ENCODE measurements at places on chromosomes 11 and 22.

DNA sequence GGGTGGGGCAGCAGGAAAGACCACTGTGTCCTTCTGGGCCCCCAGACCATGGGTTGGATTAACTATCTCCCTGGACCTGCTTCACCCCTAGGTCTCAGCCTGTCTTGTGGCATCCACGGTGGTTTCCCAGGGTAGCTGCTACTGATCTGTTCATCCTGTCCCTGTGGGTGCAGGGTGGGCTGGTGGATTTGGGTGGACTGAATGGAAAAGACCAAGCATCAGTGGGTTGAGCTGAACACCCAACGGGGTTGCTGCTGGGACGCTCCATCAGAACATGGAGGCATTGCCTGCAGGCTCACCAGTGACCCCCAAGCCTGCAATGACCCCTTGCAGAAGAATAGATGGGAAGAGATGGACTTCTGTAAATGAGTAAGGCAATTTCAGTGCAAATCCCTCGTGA, 812.1 kb downstream of the TBC1D22A start:
- no peak for DNase-seq

- DNase-seq: peak; percentile 44
Measured at GRCh38 chr11:94519478-94520084, 7.3 kb downstream of the C11orf97 start.

- DNase-seq: peak; percentile 31
Measured at GRCh38 chr11:46305295-46305694, 27.8 kb downstream of the CREB3L1 start.

GRCh38 chr22:37089434-37089833, 20.1 kb downstream of the TMPRSS6 start:
- no peak for DNase-seq

GRCh38 chr11:20357150-20357549, 6.4 kb upstream of the HTATIP2 start:
- no peak for DNase-seq
